ENCODE measurements at places on chromosomes 12 and 14.

GRCh38 chr12:113457710-113458109, 14.0 kb downstream of the LHX5 start:
- no peak for DNase-seq

DNA sequence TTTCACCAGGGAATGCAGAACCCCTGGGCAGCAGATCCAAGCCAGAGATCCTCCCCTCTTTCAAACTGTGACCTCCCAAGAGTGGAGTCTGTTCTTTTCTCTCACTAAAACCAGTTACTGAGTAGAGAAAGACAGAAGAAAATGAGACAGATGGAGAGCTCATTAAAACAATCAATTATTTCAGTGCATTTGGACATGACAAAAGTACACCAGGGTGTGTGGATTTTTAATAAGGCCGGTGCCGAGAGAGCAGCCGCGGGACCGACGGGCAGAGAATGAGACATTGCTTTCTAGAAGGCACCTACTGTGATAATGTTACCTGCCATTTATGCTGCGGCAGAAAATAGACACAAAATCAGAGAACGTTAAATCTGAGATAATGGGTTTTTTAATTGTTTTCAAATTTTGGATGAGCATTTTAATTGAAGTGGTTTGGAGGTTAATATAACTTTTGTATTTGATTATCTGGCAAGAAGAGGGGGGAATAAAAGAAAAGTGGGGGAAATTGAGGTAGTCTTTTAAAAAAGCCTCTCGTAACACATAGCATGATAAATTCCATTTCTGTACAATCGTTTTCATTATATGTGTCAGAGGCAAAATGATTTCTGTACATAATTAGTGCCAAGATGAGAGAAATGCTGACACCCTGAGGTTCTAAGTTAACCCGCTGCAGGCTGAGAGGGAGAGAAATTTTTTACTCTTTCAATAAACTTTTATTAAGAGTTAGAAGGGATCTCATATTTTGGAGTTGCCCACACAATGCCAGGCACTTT, 70.8 kb downstream of the HSPB8 start:
- no peak for DNase-seq

DNA sequence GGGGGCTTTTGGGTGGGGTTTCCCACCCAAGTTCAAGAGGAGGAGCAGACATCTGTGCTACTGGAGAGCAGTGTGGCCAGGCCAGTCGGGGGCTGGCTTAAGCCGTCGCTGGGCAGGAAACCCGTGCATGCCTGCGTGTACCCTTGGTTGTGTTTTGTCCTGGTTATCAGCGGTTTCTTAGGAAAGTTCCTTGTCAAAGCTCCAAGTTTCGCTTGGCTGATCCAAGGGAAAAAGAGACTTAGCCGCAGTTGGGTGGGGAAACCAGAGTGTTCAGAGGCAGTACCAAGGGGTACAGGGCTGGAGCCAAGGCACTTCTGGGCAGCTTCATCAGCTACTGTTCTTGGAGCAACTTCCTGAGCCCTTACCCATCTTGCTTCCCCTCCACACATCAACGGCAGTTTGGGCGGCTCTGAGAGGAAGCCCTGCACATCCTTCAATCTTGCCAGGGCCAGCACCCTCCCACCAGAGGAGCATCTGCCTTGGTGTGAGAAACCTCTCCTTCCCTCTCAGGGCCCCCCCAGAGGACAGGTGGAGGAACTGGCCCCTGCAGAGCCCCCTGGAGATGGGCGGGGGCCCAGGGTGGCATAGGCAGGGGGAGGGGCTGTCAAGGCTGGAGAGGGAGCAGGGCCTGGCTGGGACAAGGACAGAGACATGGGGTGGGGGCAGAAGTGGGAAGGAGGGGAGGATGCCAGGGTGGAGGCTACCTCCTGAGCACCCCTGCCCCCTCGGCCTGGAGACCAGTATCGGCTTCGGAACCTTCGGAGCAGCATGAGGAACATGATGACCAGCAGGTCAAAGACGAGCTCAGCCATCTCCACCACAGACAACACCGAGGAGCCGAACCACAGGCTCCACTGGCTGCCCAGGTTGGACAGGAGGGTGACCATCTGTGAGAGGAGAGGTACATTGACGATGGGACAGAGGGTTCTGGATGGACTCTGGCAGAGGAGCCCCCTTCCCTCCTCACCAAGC, 5.8 kb upstream of the TNFRSF1A start:
- DNase-seq: no peak

DNA sequence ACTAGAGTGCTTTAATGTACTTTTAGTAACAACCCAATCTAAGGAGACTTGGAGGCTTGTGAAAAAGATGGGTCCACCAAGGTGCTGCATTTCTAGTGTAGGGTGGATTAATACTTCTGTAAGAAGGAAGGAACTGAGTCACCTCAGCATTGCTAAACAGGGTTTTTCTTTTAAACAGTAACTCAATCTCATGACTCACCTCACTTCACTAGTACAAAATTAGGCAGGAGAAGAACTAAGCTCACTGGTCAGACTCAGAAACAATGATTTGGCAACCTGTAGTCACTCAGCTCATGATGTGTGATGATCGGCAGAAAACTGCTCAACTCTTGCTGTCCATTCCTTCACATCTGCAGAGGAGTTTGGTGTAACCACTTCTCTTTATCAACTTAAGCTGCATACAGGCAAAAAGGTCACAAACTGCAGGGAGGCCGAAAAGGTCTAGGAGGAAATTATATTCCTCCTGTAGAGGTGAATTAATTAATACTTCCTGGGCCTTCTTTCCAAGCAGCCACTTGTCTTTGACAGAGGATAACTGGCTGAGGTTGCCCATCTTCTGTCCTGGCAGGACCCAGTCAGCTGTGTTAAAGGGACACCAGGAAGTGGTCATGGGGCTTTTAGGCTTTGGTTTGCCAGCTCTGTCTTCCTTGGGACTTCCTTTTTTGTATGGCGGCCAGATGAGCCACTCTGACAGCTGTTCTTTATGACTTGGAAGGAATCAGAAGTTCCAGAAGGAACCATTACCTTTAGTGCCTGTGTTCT, 466.9 kb downstream of the FUT8 start:
- no peak for DNase-seq

DNA sequence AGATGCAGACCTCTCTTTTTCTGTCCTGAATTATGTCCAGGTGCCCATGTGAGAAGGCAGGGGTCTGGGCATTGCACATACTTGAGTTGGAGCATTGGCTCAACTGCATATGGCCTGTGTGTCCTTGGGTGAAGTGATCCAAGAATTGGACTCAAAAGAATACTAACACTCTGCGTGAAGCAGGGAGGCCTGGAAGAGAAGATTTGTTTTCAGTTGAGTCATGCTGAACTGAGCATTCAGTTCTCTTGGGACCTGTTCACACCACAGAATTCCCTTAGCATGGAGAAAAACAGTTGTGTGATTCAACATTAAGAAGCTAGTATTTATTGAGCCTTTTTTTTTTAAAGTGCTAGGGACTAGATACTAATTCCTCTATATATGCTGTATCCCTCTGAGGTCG, 164.7 kb upstream of the TBX3 start:
- no peak for DNase-seq

DNA sequence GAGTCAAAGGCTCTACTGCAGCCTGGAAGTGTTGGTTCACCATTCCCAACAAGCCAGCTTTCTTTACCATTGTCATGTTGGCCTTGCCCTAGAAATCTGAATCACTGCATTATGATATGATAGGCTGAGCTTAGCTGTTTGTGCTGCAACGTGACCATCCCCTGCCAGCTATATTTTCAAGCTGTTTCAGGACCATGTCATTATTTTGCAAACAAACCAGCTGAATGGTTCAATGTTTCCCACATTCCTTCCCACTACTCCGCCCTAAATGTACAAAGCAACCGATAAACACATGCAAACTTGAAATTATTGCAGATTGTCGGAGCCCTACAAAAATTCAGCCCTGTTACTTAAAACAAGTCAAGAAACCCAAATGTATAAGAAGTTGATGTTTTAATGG, 136.1 kb downstream of the KICS2 start:
- DNase-seq: no peak

DNA sequence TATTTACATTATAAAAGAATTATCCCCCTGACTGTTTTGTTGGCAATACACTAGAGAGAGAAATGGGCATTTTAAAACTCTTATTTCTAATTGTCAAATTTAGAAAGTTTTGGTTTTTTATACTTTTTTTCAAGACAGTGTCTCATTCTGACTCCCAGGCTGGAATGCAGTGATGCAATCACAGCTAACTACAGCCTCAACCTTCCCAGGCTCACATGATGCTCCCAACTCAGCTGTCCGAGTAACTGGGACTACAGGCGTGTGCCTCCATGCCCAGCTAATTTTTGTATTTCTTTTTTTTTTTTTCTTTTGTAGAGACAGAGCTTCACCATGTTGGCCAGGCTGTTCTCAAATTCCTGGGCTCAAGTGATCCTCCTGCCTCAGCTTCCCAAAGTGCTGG, 8.3 kb upstream of the OR11H6 start:
- no peak for DNase-seq

GRCh38 chr14:66662374-66662773, 154.4 kb downstream of the GPHN start:
- DNase-seq: no peak

- DNase-seq: no peak
These were observed 1562.4 kb upstream of the TMEM132C start for GRCh38 chr12:126704609-126705008.

DNA sequence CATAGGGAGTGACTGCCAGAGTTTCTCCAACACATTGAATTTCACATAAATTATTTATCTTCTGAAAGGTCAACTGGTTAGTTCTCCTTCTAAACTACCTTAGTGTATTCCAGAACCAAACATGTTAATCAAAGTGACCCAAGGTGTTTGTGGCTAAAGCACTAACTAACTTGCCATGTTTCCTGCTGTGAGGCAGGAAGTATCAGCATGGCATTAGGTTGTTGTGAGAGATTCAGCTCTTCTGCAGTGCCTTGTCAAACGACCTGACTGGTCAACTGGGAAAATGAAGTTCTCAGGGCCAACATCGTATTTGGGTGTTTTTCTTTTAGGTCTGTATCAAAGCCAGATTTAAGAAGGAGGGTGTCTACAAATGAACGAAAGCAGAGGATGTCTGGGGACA, 448.1 kb downstream of the APAF1 start:
- no peak for DNase-seq

DNA sequence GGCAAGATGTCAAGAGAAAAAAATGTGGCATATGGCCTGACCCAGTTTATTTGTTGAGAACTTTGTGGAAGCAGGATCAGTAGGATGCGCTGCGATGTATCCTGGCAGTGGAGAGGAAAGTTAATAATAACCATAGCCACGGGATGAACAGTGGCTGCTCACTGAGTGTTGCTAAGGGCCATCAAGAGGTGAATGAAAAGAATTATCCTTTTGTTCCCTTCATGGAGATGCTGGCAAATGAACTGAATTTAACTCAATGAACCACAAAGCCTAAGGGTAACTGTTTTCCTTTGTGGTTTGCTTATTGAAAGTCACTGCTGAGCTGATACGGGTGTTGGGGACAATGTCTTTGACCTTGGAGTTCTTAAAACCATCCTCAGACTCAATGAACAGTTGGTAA, 476.5 kb downstream of the APAF1 start:
- DNase-seq: no peak

DNA sequence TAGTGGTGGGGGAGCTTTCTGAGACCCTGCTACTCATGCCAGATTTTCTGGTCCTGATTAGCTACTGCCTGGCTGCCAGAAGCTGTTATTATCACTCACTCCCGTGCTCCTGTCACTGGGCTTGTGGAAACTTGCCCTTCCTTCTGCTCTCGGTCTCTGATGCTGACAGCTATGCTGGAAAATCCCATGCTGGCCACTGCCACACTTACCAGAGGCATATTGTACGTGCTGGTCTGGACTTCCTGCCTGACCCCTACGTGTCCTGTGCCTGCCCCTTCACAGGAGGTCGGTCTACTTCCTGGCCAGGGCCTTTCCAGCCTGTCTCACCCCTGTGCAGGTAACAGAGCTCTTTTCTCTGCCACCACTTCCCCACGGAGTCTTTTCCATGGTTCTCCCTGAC, 149.4 kb upstream of the PLEKHG7 start:
- no peak for DNase-seq

DNA sequence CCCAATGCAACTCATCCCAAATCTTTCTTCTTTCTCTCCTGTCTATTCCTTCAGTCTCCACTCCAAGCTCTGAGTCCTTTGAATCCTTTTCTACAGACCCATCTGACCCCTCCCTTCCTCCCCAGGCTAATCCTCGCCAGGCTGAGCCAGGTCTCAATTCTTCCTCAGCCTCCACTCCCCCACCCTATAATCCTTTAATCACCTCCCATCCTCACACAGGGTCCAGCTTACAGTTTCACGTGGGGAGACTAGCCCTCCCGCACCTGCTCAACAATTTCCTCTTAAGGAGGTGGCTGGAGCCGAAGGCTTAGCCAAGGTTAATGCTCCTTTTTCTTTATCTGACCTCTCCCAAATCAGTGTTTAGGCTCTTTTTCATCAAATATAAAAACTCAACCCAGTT, 63.8 kb downstream of the MOK start:
- no peak for DNase-seq

GRCh38 chr12:94180558-94181296, 32.4 kb downstream of the PLXNC1 start:
- DNase-seq: no peak

DNA sequence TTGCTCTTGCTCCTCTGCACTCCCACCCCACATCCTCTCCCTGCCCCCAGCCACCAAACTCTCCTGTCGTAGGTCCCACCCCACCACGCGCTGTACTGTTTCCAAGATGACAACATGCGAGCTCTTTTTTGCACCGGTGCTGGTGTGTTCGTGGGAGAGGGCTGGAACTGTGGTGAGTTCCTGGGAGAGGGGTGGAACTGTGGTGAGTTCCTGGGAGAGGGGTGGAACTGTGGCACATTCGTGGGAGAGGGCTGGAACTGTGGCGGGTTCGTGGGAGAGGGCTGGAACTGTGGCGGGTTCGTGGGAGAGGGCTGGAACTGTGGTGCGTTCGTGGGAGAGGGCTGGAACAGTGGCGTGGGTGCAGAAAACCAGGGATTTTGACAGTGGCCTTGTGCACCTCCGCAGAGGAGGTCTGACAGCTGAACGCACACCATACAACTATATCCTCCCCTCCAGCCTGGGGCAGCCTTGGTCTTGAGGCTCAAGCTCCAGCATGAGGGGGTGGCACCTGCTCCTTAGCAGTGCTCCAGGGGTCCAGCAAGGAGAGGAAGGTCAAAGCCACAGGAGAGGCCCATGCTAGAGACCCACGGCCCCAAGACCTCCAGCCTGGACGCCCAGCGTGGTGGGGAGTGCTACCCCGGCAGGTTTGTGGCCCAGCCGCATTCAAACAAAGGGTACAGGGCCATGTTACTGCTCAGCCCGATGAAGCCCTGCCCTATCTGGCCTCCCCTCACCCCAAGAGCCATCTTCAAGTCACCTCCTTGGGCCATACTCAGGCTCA, 50.1 kb downstream of the ACTN1 start:
- no peak for DNase-seq

GRCh38 chr14:30063746-30064145, 136.1 kb upstream of the PRKD1 start:
- DNase-seq: no peak

GRCh38 chr14:99199846-99200653, 71.9 kb downstream of the BCL11B start:
- no peak for DNase-seq

GRCh38 chr12:49936925-49937324, 13.6 kb upstream of the AQP2 start:
- DNase-seq: no peak

- DNase-seq: no peak
These were observed 3.4 kb upstream of the RNASE7 start for GRCh38 chr14:21038441-21039422.

- DNase-seq: no peak
These were observed 53.5 kb upstream of the CCDC198 start for GRCh38 chr14:57547131-57547530.

Data from stimulated activated CD8-positive, alpha-beta memory T cell treated with anti-CD3 and anti-CD28 coated beads, Interleukin-12 subunit alpha, Interleukin-12 subunit beta, amount 100 ng/mL, for 4 hours (primary cell).